ENCODE measurements at places on chromosomes 12 and 14.

DNA sequence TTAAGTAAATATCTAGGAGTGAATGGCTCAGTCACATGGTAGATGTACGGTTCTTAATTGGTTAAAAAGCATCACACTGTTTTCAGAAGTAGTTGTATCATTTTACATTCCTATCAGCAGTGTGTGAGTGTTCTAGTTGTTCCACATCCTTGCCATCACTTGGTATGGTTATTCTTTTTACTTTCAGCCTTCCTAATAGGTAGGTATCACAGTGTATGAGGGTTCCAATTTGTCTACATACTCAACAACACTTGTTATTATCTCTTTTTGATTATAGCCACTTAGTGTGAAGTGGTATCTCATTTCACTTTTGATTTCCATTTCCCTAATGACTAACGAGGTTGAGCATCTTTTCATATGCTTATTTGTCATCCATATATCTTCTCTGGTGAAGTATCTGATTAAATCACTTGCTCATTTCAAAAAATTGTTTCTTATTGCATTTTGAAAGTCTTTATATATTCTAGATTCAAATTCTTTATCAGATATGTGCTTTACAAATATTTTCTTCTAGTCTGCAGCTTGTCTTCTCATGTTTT lies 3.5 kb upstream of the SPRYD3 start:
- DNase-seq = no peak

DNA sequence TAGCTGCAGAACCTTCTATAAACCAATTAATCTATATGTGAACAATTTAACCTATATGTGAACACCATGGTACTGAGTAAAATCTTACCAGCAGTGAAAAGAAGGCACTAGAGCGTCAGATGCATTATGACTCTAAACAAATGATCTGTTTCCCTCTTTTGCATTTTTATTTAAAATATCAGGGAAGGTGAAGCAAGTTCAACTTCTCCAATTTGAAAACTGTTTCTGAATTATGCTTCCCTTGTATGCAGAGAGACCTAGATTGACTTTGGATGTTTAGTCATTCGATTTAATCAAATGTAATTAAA lies 80.9 kb downstream of the DAD1 start:
- DNase-seq = no peak

GRCh38 chr12:70982991-70983390 lies 62.5 kb upstream of the PTPRR start:
- no peak for DNase-seq

DNA sequence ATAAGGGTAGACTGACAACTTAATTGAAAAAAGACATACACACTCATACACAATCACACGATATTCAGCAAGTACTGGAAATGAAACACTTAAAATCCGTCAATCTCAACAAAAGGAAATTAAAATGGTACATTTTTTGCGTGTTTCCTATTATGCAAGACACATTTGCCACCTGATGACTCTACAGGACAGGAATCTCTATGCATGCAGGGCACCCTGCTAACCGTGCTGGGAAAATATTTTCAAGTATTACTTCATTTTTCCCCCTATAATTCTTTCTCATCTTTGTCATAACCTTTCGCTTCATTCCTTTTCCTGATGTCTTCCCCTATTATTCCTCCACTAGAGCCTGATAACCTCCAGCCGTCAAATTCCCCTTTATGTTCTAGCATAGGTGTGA lies 150.2 kb downstream of the TMEM132D start:
- DNase-seq = no peak

GRCh38 chr14:65366802-65367565 lies 45.5 kb upstream of the FUT8 start:
- no peak for DNase-seq

DNA sequence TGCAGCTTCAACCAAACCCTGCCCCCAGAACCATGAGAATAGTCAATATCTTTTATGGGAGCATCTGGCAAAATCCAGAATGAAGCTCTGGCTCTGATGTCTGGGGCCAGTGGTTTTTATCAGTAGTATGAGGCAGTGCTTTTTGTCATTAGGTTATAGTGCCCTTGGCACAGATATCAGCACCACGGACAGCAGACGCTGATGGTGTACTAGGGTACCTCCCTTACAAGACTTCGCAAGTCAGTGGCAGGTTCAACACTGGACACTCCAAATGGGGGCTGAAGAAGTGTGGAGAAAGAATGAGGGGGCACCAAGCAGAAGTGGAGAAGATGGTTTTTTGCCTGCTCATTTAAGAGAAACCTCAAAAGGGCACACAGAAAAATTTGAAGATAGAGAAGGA lies 68.2 kb upstream of the E2F7 start:
- DNase-seq = peak; percentile 67

- no peak for DNase-seq
Observed at GRCh38 chr12:79326663-79327062, 364.1 kb downstream of the PAWR start.

- DNase-seq = peak; percentile 78
Observed at GRCh38 chr12:132559652-132560363, 50.6 kb downstream of the LRCOL1 start.

DNA sequence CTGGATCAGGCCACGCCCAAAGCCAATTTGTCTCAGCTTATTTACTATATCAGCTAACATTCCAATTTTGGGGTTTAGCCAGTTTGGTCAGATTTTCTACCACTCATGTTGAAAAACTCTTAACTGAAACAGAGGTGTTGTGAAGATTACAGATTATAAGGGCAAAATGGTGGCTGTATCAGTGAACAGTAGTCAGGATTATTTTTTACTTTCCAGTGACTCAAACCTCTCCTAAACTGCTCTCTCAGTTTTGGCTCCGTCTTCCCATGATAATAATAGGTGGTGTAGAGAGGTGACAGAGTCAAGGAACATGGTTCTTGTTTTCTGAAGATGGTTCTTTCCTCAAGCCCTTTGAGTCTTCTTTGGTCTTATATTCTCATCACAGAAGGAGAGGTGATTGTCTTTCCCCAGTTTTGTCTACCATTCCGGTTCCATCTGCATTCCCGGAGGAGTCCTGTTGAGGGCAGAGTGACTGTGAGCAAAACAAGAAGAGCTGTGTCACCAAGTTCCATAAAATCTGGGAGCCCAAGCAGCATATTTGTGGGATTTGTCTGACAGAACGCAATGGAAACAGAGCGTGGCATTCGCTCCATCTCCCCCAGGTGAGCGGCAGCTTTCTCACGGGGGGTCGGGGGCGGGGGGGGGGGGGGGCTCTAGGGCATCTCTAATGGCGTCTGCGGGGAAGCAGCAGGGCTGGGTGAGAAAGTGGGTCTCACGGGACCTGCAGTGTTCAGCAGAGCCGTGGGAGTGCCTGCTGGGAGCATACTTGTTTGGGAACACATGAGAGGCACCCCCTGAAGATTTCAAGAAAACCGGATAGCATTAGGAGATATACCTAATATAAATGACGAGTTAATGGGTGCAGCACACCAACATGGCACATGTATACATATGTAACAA lies 59.1 kb downstream of the TBC1D30 start:
- no peak for DNase-seq

GRCh38 chr12:7354529-7354928 lies 50.7 kb downstream of the ACSM4 start:
- no peak for DNase-seq

- no peak for DNase-seq
Observed at GRCh38 chr14:59060841-59061240, 127.6 kb upstream of the DAAM1 start.

GRCh38 chr12:6178981-6179761 lies 21.0 kb upstream of the CD9 start:
- DNase-seq = no peak

DNA sequence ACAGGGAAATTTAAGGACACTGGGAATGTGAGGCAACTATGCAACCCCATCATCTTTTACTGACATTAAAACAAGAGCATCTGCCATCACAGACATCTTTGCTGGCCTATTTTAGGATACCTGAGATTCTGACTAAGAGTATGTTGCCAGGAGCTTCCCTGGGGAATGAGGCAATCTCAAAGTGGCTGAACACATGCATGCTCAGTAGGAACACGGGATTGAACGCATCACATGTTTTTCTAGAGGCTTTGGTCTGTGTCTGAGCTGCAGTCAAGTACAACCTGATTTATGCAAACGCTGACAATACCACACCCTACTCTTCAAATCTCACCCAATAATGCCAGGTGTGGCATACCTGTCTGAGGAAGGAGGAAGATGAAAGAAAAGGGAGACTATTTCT lies 416.5 kb downstream of the NELL2 start:
- no peak for DNase-seq

DNA sequence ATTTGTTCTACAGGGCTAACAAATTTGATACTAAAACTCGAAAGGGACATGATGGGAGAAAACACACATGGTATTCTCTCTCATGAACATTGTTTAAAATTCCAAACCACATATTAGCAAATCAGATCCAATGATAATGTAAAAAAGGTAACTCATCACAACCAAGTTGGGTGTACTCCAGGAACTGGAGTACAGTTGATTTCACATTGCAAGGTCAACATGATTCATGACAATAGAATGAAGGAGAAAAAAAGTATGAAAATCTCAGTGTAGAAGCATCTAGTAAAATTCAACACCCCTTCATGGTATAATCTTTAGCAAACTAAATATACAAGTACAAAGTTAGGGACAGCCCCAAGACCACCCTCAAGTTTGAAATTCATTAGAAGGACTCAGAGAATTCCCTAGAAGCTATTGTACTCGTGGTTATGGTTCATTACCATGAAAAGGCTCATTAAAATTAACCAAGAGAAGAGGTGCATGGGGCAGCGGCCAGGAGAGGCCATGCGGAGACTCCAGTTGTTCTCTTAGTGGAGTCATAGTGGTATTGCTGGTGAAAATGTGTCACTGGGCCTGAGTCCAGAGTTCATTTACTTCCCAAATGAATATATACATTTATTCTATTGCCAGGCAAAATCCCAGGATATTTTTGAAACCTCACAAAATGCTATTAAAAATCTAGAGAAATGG lies 3.1 kb upstream of the CDCA4 start:
- peak; percentile 15 for DNase-seq

- DNase-seq = no peak
Observed at GRCh38 chr12:117188961-117189724, 1.1 kb downstream of the FBXO21 start.

- DNase-seq = no peak
Observed at GRCh38 chr12:81627336-81628189, 131.6 kb downstream of the PPFIA2 start.

DNA sequence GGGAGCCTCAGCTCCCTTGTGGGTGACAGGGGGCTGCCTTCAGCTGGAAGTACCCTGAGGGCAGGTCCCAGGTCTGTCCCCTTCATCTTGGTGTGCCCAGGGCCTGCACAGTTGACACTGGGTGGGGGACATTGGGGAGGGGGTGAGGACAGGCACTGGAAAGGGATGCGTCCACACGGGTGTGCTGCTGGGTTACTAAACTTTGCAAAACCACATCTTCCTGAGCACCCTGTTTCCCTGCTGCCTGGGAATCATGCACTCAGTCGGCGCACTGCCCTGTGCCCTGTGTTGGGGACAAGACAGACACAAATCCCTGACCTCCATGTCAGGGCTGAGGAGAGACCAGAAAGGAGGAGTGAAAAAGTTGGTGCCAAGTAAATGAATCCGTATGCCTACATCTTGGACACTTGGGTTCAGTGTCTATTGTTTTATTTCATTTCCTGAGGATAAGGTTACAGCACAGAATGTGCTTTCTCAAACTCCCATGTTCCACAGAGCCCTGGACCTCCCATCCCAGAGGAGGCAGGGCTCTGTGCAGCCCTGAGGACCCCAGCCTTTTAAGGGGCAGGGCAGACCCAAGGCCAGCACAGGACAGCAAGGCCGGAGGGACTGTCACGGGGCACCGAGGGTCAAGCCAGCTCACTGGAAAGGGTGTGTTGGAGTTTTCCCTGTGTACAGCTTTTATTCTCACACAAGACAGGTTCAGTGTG lies 2.9 kb upstream of the SLC25A29 start:
- DNase-seq = no peak

GRCh38 chr14:89992273-89992672 lies 36.5 kb downstream of the TDP1 start:
- no peak for DNase-seq

- DNase-seq = no peak
Observed at GRCh38 chr12:75137896-75138295, 71.7 kb downstream of the KCNC2 start.

- no peak for DNase-seq
Observed at GRCh38 chr12:121468499-121468801, 68.5 kb downstream of the RNF34 start.

GRCh38 chr14:93970965-93971634 lies 5.3 kb downstream of the ASB2 start:
- DNase-seq = no peak

- no peak for DNase-seq
Observed at GRCh38 chr14:72792051-72792788, 101.7 kb downstream of the DPF3 start.

DNA sequence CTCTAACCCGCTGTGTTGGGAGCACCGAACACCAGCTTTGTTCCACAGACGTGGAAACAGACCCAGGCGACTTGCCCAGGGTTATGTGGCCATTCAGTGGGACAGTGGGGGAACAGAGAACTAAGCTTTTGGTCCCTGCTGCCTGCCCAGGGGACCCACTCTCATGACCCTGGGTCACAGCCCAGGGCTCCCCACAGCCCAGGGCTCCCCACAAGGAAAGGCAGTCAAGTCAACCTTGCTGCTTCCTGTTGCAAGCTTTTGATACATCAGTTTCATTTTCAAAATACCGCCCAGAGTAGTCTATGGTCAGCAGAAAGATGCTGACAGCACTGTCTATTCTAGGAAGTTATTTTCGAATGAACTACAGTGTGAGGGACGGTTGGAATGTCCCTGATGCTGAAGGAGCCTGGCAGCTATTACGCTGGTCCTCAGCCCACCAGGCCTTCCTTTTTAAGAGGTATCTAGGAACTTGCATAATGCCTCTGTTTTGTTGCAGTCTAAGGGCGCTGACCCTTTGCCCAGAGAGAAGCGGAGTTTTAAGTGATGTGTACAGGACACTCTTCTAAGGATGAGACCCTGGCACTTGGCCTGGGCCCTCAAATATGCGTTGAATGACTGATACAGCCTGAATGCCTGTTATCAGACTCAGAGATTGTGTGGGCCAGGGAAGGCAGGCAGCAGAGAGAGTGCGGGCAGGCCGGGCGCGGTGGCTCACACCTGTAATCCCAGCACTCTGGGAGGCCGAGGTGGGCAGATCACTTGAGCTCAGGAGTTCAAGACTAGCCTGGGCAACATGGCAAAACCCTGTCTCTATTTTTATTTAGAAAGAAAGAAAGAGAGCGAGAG lies 12.6 kb upstream of the TTC7B start:
- DNase-seq = no peak

DNA sequence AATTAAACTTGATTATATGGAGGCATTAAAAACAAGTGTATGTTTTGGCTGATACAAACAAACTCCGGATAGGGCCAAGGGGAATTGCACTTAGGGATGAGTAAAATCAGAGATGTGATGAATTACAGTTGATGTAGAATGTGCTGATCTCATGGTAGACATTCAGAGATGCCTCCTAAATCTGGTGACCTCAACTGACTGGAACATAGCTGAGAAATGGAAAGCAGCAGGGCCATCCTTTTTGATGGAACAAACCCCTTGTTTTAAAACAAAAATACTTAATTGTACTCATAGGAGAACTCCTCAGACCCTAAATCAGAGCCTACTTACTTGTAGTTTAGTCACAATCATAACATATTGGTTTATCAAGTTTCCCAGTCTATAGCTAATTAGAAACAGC lies 122.8 kb downstream of the C12orf75 start:
- no peak for DNase-seq
